ENCODE measurements at places on chromosomes 5 and 9.

DNA sequence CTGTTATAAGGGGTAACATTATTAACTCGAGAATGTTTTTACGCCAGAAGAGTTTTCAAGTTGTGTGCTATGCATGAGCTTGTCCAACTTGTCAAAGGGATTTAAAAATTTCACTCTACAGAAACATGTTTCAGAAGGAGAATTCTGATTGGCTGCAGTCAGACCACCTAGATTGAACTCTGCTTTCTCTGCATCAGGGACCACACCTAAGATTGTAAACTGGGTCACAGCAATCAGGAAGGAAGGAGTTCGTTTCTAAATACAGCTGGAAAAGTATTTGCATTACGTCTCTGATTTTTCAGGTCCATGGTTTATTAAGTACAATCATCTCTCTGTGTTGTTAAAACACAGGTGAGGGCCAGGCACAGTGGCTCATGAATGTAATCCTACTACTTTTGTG lies 5.8 kb downstream of the GLRX start:
- no peak for DNase-seq

GRCh38 chr9:113154471-113154870 lies 3.7 kb downstream of the SLC31A2 start:
- no peak for DNase-seq

GRCh38 chr5:143701493-143701892 lies 110.5 kb upstream of the HMHB1 start:
- no peak for DNase-seq

DNA sequence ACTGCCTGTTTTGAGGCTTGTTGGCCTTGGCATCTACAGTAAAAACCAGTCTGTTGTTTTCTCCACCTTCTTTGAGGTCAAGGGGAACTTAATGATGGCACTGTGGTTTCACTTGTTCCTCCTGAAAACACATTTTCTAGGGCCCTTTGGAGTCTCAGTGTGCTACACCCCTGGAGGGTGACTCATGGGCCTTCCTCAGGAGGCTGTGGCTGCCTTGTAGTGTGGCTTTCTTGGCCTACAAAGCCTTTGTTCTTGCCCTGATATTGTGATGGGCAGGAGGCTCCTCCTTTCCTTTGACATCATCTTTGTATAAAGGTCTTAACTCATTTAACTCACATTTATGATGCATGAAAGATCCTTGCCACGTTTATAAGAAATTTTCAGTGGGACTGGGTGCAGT lies 56.3 kb upstream of the GPBP1 start:
- DNase-seq, result peak; percentile 25

GRCh38 chr9:109973336-109973735 lies 193.3 kb downstream of the PALM2AKAP2 start:
- no peak for DNase-seq

GRCh38 chr5:116375926-116376325 lies 198.7 kb downstream of the SEMA6A start:
- DNase-seq, result no peak

GRCh38 chr5:151695464-151695863 lies 8.7 kb upstream of the SPARC start:
- DNase-seq, result no peak

DNA sequence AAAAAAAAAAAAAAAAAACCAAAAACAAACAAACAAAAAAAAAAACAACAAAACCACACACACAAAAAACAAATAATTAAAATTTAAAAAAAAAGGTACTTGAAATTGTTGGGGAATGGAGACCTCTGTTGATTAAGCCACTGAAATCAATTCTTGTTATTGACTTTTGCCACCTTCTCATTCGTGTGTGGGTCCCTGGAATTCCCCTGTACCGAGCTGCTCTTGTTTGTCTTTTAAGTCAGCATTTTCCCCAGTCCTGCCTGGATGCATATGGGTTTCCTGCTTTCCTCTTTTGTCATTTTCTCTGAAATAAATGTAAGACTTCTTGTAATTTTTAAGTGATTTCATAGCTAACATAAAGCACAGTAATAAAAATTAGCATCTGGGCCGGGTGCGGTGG lies 45.5 kb downstream of the GPBP1 start:
- DNase-seq, result no peak

DNA sequence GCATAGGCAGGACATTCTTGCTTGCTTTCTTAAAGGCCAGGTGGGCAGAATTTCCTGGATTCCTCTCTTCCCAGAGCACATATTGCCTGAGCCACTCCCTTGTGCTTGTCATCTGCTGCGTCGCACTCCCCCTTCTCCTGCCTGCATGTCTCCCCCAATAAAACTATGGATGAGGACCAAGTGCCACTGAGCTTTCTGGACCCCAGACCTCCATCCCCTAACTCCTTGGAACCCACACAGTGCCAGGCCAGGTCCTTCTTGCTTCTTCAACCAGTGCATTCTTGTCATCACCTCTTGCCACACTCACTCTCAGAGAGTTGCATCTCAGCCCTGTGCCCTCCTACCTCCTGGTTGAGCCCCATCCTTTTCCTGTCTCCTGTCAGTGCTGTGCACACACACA lies 157.9 kb upstream of the PANK3 start:
- no peak for DNase-seq

DNA sequence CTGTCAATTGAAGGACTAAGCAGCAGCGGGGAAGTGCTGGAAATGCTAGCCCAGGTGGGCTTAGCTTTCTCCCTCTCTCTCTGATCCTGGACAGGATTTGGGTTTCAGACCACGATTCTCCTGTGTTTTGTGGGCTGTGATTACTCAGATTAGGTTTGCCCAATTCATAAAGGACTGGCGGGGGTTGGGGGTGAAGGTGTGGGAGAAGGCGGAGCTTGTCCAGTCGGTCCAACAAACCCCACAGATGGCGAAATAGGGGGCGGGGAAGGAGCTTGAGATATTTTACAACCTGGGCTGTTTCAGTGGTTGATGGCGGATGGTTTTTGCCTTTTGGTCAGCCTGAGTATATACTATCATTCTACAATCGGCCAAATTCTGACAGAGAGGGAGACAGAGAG lies 35.2 kb downstream of the PCDHAC2 start:
- no peak for DNase-seq

- no peak for DNase-seq
Observed at GRCh38 chr5:1548702-1549474, 25.1 kb upstream of the LPCAT1 start.

DNA sequence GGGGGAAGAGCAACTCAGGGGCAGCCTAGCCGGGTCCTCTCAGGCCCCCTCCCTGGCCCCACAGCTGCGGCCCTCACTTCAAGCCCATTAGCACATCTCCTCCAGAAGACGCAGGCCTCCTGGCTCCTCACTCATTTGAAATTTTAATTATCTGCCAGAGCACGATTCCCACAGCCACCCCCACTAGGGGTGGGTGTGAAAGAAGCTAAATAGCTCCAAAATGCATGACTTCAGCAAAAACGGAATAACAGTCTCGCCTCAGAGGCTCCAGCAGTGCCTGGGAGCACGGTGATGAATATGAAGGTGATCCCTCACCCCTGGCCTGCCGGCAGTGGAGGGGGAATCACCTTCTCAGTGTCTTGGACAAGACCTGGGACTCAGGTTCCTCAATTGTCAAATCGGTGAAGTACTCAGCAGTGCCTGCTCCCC lies 61.1 kb upstream of the HRH2 start:
- no peak for DNase-seq

DNA sequence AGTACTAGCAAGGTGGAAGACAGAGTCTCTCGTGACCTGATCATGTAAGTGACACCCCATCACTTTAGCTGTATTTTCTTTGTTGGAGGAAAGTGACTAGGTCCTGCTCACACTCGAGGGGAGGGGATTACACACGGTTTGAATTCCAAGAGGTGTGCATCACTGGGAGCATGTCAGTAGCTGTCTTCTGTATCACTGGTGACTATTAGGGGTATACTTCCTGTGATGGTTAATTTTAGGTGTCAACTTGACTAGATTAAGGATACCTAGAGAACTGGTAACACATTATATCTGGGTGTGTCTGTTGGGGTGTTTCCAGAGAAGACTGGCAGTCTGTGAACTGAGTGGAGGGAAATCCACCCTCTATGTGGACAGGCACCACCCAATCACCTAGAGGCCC lies 22.5 kb downstream of the FOXD1 start:
- no peak for DNase-seq

- no peak for DNase-seq
Observed at GRCh38 chr5:113808956-113809355, 295.5 kb downstream of the YTHDC2 start.

GRCh38 chr5:31537349-31537748 lies 5.2 kb downstream of the C5orf22 start:
- DNase-seq, result no peak

DNA sequence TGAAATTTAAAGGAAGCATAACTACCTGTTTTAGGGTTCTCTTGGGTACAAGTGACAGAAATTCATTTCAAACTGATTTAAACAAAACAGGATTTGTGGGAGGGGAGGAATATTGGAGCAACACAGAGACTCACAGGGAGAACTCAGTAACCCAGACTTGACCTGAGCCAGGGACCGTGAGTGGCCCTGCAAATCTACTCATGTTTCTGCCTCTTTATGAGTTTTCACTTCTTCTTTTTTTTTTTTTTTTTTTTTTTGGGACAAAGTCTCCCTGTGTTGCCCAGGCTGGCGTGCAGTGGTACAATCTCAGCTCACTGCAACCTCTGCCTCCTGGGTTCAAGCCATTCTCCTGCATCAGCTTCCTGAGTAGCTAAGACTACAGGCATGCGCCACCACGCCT lies 405.6 kb upstream of the ZNF608 start:
- no peak for DNase-seq

- DNase-seq, result no peak
Observed at GRCh38 chr9:24351973-24352372, 193.7 kb downstream of the IZUMO3 start.

- no peak for DNase-seq
Observed at GRCh38 chr5:95907740-95908706, 53.6 kb downstream of the ELL2 start.

All from activated T-helper 1 cell treated with anti-CD3 and anti-CD28 coated beads, Interleukin-2, amount 50 U/mL, for 16 hours (primary cell).